Left cardiac atrium (tissue), 4 donors: ENCODE measurements at places on chromosomes 16 and 17. TPM values are rescaled to one million over a fixed set of nuclear protein-coding genes. Genes with fewer than 3 reads are reported as not detected.

DNA sequence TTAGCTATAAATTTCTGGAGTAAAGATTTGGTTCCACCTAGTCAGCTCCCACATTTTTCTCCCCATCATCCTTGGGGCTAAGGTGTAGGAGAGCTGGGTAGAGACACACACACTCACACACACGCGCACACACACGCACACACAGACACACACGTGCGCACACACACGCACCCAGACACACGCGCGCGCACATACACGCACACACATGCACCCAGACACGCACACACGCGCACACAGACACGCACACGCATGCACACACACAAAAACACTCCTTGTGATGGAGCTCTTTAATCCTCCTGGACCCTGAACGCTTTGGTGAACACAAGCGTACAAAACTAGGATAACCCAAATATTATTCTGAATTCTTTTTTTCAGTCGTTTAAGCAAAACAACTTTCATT lies 253.6 kb downstream of the C16orf95 start:
- no peak for DNase-seq

DNA sequence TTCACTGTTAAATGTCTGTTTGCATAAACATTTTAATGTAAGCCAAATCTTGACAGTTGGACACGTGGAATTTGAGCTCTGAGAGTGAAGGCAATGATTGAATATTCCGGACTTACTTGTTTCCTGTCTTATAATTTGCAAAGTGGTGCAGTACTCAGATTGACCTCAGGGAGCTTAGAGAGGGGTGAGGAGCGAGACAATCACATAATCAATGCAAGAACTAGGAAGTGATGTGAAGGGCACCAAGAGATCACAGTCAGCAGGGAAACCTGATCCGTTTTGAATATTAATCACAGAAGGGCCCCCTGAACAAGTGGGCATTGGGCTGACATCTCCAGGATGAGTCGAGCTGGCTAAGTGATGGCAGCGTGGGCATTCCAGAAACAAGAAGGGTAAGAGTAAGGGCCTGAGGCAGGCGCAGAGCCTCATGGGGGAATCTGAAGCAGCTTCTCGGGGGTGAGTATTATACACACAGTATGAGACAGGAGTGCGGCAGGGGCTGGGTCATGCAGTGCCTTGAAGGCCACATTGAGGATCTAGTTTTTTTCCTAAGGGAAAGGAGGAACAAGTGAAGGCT lies 26.1 kb downstream of the TEX2 start:
- no peak for DNase-seq

DNA sequence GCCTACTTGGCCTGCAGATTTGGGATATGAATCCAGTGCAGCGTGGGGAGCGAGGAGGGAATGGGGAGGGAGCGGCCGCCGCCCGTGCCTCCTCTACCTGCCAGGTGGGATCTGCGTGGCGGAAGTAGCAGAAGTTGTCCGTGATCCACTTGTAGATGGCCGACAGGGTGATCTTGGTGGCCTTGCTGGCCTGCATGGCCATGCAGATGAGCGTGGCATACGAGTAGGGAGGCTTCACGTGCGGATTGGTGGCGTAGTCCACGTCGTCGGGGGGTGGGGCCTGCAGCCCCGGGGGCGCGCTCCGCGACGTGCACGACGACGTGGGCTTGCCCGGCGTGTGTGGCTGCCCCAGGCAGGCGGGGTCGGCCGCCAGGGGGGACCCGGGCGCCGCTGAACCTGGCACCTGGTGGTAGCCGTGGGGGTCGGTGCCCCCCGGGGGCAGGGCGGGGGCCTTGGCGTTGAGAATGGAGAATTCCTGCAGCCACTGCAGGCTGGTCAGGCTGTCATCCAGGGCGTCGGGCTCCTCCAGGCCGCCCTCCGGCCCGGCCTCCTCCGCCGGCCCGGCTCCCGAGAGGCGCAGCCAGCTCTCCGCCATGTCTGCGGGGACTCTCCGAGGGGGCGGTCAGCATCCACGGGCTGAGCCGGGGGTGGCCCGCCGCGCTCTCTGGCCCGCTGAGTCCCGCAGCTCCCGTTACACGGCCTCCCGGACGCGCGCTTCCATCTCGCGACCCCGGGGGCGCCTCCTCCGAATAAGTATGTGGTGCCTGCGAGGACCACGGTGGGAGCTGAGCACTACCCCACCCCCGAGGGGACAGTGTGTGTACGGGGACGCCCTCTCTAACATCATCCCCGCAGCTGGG lies 1.0 kb downstream of the FOXJ1 start:
- DNase-seq = no peak

GRCh38 chr17:57927048-57927723 lies 28.0 kb downstream of the CUEDC1 start:
- DNase-seq = peak; percentile 66

The DPEP3 gene
- not detected for total RNA-seq

The HOXB5 gene
- not detected for total RNA-seq

The RAB34 gene
- total RNA-seq = 53.8 TPM

- DNase-seq = no peak
Measured at GRCh38 chr16:75189638-75190245, 17.2 kb downstream of the CTRB2 start.

The TBC1D3D gene
- 0.89 TPM for total RNA-seq

DNA sequence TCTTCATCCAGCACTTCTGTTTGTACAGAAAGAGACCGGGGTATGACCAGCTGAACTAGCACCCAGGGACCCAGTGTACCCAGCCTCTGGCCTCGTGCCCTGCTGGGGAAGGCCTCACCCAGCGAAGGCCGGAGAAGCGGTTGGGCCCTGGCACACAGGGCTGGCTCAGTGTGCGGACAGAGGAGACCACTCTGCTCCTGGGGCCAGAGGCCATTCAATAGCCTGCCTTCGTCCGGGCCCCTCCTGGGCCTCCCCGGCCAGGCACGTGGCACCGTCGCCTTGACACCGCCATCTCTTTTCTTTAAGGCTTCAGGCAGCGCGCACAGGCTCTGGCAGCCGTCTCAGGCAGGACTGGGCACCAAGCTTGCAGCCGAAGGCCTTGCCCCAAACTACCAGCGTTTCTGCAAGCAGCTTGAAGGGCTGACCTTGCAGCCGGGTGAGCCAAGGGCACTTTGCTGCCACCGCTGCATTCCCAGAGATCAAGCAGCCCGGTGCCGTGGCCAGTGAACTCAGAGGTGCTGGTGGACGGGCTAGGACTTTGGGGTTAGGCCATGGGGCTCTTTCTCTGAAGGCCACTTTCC lies 8.0 kb downstream of the TAX1BP3 start:
- no peak for DNase-seq

The C1QTNF8 gene
- not detected for total RNA-seq

DNA sequence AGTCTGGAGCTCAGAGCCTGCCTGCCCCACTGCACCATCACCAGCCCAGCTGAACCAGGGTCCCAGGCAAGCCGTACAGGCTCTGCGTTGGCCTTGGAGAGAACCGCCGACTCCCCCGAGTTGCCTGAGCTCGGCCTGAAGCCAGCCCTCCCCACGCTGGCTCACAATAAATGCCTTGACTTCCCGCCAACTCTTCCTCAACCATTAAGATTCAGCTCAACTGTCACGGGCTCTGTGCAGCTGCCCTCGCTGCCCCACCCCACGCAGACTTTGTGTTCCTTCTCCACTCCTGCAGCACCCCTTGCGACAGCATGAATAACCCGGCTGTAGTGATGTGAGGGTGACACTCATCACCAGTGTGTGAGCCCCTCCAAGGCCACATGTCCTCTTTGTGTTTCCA lies 4.8 kb upstream of the QPRT start:
- DNase-seq = peak; percentile 37

DNA sequence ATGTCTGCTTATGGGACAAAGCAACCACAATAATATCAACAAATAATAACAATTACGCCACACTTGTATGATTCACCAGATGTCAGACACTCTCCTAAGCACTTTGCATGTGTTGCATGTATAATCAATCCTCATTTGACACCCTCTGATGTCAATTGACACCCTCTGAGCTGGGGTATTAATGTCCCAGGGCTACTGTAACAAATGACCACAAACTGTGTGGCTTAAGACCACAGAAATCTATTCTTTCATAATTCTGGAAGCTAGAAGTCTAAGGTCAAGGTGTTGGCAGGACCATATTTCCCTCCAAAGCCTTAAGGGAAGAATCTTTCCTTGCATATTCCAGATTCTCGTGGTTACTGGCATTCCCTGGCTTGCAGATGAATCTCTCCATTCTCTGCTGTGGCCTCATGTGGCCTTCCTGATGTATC lies 112.7 kb downstream of the NPIPB5 start:
- no peak for DNase-seq

- no peak for DNase-seq
Measured at GRCh38 chr17:29004081-29004692, 1.6 kb downstream of the SEZ6 start.

- DNase-seq = no peak
Measured at GRCh38 chr16:31135535-31136286, at the start of gene PRSS8. PRSS8 (minus strand) TSS chr16:31135727; CDS start chr16:31135498, 229 bp downstream.

DNA sequence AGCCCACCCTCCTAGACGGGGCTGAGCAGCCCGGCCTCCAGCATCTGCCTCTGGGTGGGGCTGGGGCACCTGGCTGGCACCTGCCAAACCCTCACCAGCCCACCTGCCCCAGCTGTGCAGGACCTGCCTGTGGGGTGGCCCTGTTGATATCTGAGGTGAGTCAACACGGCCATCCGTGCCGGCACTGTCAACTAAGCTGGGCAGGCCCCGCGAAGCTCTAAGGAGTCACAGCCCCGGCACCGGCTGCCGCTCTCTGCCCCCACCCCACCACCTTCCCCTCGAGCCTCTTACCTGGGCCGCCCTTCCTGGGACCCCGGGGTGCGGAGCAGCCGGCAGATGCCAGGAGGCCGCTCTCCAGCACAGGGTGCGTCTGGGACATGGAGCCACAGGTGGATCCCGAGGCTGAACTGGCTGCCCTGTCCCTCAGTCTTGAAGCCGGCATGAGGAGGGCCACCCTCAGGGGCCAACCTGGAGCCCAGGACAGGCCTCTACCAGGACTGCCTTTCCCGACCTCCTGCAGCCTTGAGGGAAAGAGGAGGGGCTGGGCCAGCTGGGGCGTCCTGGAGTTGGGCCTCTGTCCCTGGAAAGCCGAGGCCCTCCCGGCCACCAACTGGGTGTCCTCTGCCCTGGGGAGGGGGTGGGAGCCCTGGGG lies 515 bp downstream of the CBFA2T3 start:
- no peak for DNase-seq

DNA sequence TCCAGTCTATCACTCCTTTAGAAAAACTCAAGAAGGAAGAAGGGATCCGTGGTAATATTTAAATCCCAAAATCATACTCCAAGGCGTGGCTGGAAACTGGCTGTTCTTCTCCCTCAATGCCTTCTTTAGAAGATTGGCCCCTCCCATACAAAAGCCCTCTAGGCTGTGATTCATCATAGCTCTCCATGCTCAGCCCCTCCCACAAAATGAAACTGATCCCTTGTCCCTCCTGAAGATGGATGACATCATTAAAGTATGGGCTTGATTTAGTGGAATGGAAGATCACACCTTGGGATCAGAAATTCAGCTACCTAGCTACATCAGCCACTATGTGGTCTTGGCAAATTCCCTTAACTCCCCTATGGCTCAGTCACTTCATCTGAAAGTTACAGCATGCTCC lies 4.1 kb downstream of the GRIN2A start:
- DNase-seq = no peak
